ENCODE measurements at places on chromosomes 2 and 18.

DNA sequence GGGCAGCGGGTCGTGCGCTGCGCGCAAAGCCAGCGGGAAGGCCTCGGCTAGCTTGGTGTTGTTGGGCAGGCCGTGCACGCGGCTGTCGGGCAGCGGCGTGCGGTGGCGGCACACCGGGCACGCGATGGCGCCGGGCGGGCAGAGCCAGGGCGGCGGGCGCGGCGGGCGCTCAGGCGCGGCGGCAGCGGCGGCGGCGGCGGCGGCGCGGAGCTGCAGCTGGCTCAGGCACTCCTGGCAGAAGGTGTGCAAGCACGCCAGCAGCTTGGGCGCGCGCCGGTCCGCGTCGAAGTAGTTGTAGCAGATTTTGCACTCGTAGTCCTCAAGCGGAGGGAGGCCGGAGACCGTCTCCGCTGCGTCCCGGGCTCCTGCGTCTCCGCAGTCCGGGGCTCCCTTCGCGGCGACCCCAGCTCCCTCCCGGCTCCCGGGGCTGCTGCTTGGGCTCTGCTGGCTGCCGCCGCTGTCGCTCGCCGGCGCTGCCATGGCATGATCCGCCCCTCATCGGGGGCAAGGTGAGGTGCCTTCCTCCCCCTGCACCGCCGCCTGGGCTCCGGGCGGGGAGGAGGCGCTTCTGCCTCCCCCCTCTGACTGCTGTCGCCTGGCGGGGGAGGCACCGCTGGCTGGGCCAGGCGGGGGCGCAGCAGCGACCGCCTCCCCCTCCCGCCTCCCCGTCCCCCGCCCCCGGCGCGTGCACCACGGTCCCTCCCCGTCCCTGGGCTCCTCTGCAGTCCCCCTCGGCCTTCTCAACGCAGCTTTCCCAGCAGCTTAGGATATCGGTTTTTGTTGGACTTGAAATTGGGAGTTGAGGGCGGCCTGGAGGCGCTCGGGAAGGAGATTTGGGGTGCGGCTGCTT is 21.0 kb upstream of the PAX3 start:
- peak; percentile 61 for DNase-seq

GRCh38 chr2:73111073-73112025 is 1.4 kb downstream of the RAB11FIP5 start:
- no peak for DNase-seq

GRCh38 chr2:26355038-26355995 is 8.7 kb upstream of the ADGRF3 start:
- DNase-seq, result no peak

DNA sequence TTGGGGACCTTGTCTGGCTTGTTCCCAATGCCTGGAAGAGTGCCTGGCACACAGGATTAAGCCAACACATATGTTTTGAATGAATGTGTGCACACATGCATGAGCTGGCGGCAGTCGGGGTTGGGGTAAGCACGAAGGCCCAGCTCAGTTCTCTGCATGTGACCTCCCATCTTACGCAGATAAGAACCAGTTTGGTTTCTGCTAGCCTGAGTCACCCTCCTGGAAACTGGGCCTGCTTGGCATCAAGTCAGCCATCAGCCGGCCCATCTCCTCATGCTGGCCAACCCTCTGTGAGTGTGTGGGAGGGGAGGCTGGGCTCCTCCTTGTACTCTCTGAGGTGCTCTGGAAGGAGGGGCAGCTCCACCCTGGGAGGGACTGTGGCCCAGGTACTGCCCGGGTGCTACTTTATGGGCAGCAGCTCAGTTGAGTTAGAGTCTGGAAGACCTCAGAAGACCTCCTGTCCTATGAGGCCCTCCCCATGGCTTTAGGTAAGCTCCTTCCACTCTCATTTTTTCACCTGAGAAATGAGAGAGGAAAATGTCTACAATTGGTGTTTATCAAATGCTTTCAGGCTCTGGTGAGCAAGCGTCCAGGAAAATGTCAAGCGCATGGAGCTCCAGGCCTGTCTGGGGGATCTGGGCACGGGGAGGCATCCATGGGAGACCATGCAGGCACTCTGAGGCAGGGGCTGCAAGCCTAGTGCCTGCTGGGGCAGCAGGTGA is 9.7 kb upstream of the IL1RN start:
- no peak for DNase-seq

GRCh38 chr2:190318931-190319554 is 583 bp downstream of the HIBCH start:
- peak; percentile 38 for DNase-seq

DNA sequence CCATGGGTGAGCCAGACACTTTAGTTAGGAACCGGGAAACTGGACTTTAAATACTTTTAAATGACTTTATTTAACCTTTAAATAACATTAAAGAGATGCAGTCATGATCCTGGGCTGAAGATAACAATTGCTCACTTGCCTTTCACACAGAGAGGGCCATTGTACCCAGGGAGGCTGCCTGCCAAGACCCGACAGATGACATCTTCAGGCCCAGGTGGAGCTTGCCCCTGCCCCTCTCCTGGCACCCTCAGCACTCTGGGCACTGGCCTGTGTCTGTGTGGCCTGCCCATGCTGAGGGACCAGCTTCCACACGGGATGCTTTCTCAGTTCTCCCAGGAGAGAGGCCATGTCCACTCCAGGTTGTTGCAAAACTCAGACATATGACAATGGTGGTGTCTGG is 216.4 kb upstream of the MYT1L start:
- no peak for DNase-seq

- no peak for DNase-seq
These were observed 37.5 kb upstream of the SEMA4C start for GRCh38 chr2:96907115-96908041.

DNA sequence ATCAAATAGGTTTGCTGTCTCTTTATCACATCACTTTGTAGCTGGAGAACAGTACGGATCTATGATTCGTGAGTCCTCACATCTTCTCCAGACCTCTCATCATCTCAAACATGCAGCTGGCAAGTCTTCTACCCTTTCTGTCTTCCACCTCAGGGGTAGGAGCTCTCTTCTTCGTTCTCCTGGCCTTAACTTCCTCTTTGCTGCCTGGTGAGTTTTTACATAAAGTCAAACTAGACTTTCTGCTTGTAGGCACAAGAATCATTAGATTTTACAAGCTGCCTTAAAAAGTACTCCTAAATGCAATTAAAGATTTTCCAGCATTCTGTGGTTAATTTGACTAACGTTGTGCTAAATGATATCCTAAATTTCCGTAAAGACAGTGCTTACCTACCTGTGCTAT is 43.7 kb upstream of the TANK start:
- DNase-seq, result peak; percentile 28

DNA sequence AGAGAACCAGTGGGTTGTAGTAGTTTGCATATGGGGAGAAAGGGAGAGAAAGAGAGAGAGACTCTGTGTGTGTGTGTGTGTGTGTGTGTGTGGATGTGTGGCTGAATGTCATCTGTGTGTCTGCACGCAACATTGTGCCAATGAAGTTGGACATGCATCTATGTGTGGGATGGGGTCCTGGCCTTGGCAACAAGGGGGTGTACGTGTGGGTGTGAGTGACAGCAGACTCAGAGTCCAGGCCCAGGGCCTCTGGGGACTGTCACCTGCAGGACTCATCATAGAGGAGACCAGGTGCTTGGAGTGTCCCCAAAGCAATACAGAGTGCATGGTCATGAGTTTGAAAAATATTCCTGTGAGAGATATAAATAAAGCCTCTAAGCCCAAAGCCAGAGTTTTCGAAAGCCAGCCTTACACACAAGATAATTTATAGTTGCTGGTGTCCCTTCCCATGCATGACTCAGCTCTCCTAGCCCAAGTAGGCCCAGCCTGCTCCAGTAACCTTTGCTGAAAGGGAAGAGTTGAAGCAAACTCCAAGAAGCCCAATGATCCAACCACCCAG is 59.9 kb downstream of the TNP1 start:
- DNase-seq, result no peak

DNA sequence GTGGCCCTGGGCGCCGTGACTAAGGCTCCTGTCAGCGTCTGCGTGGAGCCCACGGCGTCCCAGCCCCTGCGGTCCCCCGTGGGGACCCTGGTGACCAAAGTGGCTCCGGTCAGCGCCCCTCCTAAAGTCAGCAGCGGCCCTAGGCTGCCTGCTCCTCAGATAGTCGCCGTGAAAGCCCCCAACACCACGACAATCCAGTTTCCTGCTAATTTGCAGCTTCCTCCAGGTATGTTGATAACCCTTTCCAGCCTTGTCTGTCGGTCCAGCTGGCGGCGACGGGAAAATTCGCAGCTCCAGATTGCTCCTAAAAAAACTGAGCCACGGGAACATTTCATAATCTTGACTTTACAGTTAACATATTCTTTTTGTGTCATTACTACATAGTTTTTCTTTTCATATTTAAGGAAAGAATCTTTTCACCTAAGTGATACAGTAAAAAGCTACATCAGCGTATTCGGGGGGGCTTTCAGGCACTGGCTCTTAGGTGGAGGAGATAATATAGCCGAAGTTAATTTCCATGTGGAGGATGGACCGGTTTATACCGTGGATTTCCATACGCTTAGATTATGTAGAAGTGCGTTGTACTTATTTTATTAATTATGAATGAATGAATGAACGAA is 916 bp downstream of the TAF4B start:
- DNase-seq, result no peak

DNA sequence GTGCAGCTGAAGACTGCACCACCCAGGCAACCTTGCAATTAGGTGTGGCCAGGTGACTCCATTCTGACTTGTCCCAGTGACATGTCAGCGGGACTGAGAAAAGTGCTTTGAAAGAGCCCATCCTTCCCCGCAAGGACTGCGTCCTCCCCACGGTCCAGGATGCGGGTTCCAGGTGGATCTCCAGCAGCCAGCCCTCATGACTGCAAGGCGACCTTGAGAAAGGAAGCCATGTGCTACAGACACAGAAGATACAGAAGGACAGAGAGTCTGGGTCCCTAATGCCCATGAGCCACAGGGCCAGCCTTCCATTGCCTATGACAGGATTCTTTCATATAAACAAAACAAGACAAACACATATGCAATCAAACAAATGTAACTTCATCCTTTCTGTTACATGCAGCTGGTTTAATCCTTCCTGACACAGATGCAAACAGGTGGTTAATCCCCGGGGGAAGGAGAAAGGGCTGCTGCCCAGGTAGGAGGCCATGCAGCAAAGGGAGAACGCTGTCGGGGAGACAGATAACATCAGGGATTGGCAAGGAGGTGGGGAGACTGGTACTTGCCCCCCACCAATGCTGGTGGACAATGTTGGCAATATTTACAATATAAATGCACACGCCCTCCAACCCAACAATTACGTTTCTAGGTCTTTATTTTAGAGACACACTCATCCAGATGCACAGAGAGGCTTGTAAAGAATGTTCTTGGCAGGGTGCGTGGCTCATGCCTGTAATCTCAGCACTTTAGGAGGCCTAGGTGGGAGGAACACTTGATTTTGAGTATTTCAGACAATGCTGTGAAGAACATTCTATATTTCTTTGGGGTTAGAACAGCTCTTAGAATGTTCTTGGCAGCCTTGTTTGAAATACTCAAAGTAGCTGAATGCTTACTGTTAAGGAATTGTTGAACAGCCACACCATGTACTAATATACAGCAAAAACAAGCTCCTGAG is 64.8 kb downstream of the NCAPH start:
- DNase-seq, result no peak
